HCT116 (cell line): ENCODE measurements at places on chromosomes 4 and X. TPM values are rescaled to one million over a fixed set of nuclear protein-coding genes. Genes with fewer than 3 reads are reported as not detected.

The DMP1 gene
- total RNA-seq: not detected

The ZNF81 gene
- 4.8 TPM for total RNA-seq

The NOA1 gene
- total RNA-seq: 38.4 TPM

The HELT gene
- total RNA-seq: not detected

The ZNF275 gene
- 9.8 TPM for total RNA-seq

The PTCHD1 gene
- total RNA-seq: not detected

The TCEAL3 gene
- total RNA-seq: not detected

The SLBP gene
- 101 TPM for total RNA-seq

The C1QTNF7 gene
- total RNA-seq: not detected

The RADX gene
- total RNA-seq: 8.0 TPM

The NAP1L3 gene
- total RNA-seq: not detected

The FAM184B gene
- 0.07 TPM for total RNA-seq
